ENCODE measurements at places on chromosomes 5 and 9. TPM values are rescaled to one million over a fixed set of nuclear protein-coding genes. Genes with fewer than 3 reads are reported as not detected.

GRCh38 chr5:610744-611730 is 1.1 kb upstream of the CEP72 start:
- no peak for DNase-seq

DNA sequence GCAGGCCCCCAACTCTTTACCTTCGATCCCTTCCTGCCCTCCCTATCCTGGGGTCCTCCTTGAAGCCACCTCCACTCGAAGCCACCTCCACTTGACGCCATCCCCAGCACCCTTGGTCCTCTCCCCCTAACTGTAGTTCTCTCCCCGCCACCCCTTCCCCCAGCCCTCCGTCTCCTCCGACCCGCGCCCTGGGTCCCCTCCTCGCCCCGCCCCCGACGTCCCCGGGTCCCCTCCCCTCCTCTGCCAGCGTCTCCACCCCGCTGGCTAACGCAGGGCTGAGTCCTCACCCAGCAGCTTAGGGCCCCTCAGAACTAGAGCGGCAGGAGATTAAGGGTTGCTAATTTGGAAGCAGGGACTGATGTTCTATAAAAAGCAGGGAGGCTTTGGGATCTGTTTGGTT is 30.6 kb upstream of the ANKRD33B start:
- DNase-seq = no peak

- DNase-seq = no peak
These were observed 142.3 kb downstream of the MEF2C start for GRCh38 chr5:88740604-88741185.

The GPR151 gene
- not detected for polyA plus RNA-seq

The ABO gene
- polyA plus RNA-seq = 0.71 TPM
